Lung (tissue), 17 donors: ENCODE measurements at places on chromosomes 3 and 15. TPM values are rescaled to one million over a fixed set of nuclear protein-coding genes. Genes with fewer than 3 reads are reported as not detected.
A peak's percentile ranks its signal among the peaks of the same experiment; 100 is the strongest.

The ANKRD34C gene
- total RNA-seq = not detected

The CHSY1 gene
- total RNA-seq = 33.0 TPM

GRCh38 chr15:76150513-76150912 is 90.7 kb downstream of the TMEM266 start:
- H3K27me3 ChIP-seq = no peaks in the 10 kb centered on the region
- peaks cover 11% of the 10 kb centered on the region for H3K4me1 ChIP-seq
- no peak for DNase-seq
- peak overlapping the region; percentile 44 for H3K27ac ChIP-seq
- H3K4me3 ChIP-seq = no peak overlapping the region
- H3K36me3 ChIP-seq = no peaks in the 10 kb centered on the region

DNA sequence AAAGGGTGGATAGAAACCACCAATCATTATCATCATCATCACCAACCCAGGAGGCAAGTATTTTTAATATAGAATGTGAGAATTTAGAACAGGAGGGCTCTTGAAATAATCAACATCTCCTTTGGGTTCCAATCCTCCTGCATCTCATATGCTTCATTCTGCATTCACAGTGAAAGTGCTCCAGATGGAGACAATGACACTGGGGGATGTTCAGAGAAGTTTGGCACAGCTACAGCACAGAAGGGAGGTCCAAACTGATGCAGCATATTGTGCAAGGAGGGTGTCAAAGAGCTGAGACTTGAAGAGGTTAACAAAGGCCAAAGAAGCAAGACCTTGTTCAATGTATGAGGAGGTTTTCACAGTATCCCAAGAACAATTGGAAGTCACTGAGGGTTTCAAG is 767.1 kb downstream of the NTRK3 start:
- no peaks in the 10 kb centered on the region for H3K4me1 ChIP-seq
- DNase-seq = no peak
- no peak overlapping the region for H3K27ac ChIP-seq
- no peaks in the 10 kb centered on the region for H3K27me3 ChIP-seq
- no peaks in the 10 kb centered on the region for H3K36me3 ChIP-seq
- no peak overlapping the region for H3K4me3 ChIP-seq
